ENCODE measurements at places on chromosomes 7 and 10. TPM values are rescaled to one million over a fixed set of nuclear protein-coding genes. Genes with fewer than 3 reads are reported as not detected.

The TMEM140 gene
- 0.49 TPM for total RNA-seq

The COL1A2 gene
- total RNA-seq, result 107 TPM

The SLC18A3 gene
- not detected for total RNA-seq

The HMX3 gene
- not detected for total RNA-seq

The IRF5 gene
- 1.5 TPM for total RNA-seq
